ENCODE measurements at places on chromosomes 4 and X. TPM values are rescaled to one million over a fixed set of nuclear protein-coding genes. Genes with fewer than 3 reads are reported as not detected.

SUPT20HL1 gene
- total RNA-seq: 0.16 TPM

CT55 gene
- total RNA-seq: not detected

POF1B gene
- total RNA-seq: 0.83 TPM

DNA sequence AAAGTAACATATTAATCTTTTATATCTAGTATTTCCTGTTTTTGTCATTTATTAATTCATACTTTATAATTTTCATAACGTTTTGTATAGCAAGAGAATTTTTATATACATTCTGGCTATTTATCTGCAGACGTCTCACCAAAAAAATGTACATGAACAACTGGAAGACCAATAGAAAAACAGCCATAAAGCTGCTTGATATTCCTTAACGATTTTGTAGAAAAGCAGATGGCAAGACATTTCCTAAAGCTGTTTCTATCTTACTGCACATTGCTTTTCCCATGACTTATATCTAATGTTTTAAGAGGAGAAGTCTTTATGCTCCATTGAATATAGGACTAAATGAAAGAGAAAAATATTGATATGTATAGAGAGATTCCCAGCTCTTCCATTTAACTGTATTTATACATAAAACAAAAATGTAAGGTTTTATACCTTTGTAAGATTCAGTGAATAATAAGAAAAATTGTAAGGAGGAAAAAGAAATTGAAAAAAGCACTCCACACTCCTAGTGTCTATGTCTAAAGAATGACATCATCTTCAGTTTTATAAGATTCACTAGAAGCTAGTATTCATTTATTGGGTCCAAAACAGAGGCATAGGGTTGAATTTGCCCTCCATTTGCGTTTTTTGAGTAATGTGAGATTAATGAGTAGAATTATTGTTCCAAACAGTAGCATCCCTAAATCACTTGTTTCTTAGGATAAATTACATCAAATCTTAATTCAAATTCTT lies 248.5 kb downstream of the PPP3CA start:
- no peak for DNase-seq

- DNase-seq: no peak
These were observed 247.4 kb upstream of the CTSO start for GRCh38 chr4:156201050-156201449.
